ENCODE measurements at places on chromosomes 4 and X.

- no peak for DNase-seq
These were observed 1320.1 kb downstream of the RPA4 start for GRCh38 chrX:98203800-98204199.

GRCh38 chr4:52317981-52318380, 266.9 kb downstream of the SPATA18 start:
- DNase-seq = no peak

- no peak for DNase-seq
These were observed 79.4 kb downstream of the SLC10A6 start for GRCh38 chr4:86769794-86770193.

- no peak for DNase-seq
These were observed 72.1 kb upstream of the FAM241A start for GRCh38 chr4:112073181-112073580.

DNA sequence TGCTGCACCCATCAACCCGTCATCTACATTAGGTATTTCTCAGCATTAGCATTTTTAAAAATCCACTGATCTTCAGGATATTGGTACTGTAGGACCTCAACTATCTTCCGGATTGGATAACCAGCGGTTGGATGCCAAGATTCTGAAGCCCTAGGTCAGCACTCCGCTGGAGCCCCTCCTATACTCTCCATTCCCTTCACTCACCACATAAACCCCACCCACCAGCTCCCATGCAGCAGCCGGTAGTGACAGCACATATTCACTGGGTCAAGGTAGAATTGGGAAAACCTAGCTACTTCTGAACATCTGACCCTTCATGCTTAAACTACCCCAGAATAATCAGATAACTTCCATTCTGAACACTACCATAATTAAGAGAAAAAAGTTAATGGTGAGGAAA, 134.9 kb downstream of the CORIN start:
- DNase-seq = no peak

DNA sequence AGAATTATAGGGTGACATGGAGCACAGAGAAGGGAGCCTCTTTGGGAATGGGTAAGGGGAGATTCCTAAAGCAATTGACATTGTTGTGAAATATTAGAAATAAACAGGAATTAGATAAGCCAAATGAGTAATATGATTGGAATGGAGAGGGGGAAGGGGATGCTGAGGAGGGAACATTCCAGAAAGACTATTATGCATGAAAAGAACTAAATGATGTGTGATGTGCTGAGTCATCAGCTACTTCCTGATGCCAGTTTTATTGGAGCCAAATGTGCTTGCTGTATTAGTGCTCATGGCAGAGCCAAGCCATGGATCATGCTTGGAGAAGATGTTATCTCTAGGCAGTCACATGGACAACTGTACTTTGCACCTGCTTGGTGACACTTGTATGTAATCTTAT, 189.0 kb upstream of the HCCS start:
- no peak for DNase-seq

- no peak for DNase-seq
These were observed 169.9 kb downstream of the CPE start for GRCh38 chr4:165548702-165549101.

DNA sequence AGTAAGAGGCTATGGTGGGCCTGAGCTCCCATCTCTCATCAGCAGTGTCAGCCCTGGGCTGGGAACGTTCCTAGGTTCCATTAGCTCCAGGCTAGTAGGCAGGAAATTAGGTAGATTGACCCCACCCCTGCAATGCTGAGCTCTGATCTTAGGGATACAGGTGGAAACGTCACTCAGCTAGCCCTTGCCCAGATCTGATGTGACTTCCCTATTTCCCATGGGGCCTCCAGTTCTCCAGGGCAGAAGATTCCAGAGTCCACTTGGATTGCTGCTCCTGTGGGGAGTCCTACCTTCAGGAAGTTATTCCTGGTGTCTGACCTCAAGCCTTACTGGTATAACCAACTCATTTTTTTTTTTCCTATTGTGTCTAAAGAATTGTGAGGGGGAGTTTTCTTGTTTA, 81.1 kb downstream of the EFNB1 start:
- no peak for DNase-seq

- DNase-seq = peak; percentile 23
These were observed 958 bp upstream of the UGT2B7 start for GRCh38 chr4:69095301-69095731.

DNA sequence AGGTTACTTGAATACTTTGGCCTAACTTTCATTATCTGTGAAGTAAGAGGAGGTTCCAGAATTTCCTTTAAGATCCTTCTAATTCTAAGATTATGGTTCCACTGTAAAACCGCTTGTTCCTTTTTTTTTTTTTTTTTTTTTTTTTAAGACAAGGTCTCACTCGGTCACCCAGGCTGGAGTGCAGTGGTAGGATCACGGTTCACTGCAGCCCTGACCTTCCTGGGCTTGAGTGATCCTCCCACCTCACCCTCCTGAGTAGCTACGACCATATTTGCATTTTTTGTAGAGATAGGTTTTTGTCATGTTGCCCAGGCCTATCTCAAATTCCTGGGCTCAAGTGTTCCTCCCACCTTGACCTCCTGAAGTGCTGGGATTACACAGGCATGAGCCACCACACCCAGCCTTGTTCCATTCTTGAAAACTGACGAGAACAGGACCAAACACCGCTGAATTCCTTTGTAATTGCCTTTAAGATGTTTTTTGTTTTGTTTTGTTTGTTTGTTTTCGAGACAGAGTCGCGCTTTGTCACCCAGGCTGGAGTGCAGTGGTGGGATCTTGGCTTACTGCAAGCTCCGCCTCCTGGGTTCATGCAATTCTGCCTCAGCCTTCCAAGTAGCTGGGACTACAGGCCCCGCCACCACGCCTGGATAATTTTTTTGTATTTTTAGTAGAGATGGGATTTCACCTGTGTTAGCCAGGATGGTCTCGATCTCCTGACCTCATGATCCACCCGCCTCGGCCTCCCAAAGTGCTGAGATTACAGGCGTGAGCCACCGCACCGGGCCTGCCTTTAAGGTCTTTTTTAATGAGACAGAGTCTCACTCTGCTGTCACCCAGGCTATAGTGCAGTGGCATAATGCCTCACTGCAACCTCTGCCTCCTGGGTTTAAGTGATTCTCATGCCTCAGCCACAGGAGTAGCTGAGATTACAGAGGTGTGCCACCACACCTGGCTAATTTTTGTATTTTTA, 6.8 kb downstream of the PDS5A start:
- DNase-seq = peak; percentile 52

GRCh38 chrX:134431894-134432293, 28.1 kb upstream of the HPRT1 start:
- peak; percentile 66 for DNase-seq

DNA sequence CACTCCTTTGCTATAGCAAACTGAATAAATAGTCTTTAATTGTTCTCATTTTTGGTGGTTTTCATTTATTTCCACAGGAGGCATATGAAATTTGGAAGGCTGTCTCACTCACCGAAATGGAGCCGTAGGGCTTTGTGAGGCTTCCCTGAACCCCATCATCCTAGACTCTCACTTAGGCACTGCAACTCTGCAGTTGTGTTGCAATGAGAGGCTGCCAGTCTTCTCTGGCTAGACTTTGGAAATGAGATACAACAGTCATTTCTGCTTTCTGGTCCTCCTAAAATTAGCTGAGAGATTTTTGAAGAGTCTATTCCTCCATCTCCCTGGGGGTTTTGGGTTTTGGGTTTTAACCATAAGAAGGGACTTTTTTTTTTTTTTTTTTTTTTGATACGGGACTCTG, 146.5 kb downstream of the SH3BGRL start:
- DNase-seq = no peak

DNA sequence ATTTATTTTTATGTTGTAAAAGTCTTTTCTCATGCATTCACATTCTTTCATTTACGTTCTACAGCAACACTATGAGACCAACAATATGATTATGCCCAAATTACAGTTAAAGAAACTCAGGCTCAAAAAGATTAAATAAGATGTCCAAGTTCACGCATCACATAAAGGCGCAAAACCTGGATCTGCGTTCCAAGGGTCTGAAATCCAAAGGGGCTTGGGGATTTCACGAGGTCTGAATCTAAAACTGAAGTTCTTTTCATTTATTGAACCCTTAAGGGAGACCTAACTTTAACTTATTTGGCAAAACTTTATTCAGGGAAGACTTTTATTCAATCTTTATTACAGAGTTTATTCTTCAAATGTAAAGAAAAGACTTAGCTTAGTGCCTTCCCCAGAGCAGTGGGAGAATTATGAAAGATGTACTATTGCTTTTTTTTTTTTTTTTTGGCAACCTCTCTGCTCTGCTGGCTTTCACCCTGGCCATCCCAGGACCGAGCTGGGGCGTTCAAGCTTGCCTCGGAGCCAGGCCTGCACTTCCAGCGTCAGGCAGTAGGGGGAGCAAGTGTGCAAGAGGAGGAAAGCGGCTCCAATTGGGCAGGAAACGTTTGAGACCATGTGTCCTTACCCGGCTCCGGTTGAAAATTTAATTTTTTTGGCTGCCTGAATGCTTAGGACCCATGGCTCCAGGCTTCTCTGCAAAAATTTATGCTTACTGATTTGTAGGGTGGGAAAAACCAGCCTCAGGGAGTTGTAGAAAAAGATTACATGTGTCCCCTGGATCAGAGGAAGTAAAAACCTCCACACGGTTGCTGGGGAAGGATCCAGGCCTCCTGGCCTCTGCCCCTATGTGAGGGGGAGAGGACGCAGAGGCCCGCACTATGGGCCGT, 344.3 kb upstream of the KLF3 start:
- peak; percentile 96 for DNase-seq

- no peak for DNase-seq
These were observed 367.8 kb upstream of the SLC7A11 start for GRCh38 chr4:138609943-138610350.

DNA sequence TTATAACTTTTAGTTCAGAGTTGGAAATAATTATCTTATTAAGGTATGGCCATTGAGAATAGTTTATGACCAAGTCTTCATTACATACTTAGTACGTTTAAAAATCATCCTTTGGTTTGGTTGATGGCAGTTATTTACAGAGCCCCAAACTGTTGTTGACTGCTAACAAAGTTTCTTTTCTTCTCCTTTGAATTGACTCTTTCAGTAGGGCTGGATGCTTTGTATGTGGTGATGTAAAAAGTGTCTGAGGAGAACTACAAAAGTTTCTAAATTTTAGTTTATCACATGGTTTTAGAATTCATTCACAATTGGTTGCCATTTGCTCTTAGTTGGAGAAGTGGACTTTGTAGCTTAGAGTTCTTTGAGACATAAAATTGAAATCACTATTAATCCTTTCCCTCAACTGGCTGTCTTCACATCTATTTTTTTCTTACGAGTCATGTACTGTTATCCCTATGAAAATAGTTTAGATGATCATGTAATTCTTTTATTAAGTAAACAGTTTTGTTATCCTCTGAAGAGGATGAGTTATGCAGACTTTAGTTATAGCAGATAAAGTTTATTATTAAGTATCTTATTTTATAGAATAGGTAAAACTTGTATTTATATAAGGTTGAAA, 14.8 kb downstream of the PTPN13 start:
- no peak for DNase-seq

GRCh38 chr4:104493081-104493831, 1.4 kb downstream of the CXXC4 start:
- DNase-seq = no peak

GRCh38 chr4:140172960-140173359, 19.0 kb upstream of the MAML3 start:
- DNase-seq = no peak

- no peak for DNase-seq
These were observed 32.1 kb upstream of the VEGFC start for GRCh38 chr4:176824645-176825366.

GRCh38 chr4:110622841-110623717, at the start of gene PITX2:
PITX2 (minus strand) TSS chr4:110623077; CDS start chr4:110622460, 617 bp downstream.
- DNase-seq = peak; percentile 41

GRCh38 chr4:145058256-145058655, 39.7 kb downstream of the ANAPC10 start:
- no peak for DNase-seq

GRCh38 chr4:8391972-8392371, 48.6 kb downstream of the ACOX3 start:
- DNase-seq = peak; percentile 35

- no peak for DNase-seq
These were observed 11.8 kb upstream of the TIMM8A start for GRCh38 chrX:101360390-101360789.

- DNase-seq = no peak
These were observed 784 bp downstream of the MAP7D3 start for GRCh38 chrX:136250191-136251040.

DNA sequence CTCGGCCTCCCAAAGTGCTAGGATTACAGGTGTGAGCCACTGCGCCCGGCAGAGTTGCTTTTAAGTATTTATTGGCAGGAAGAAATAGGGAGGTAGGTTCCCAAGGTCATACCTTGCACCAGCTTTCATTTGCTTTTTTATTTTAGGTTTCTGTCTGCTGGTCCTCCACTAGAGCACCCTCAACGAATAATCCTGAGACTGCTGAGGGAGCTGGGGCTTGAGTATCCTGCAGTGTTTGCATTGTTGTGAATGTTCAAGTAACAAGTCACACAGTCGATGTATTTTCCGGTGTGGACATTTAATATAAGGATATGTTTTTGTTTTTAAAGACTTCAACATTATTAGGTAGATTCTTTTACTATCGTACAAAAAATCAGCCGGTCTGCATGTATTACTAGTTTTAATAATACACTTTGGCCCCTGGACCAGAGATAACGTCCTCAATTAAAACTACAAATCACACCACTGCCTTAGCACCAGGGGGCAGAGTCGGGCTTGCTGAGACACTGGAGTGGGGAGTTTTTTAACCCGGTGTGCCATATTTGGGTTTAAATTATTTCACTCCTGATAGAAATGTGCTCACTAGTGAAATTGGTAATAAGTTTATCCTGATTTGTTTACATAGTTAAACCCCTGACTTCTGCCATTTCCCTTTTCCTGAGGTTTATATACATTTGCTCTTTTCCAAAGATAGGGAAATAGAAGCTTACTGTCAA, 11.6 kb downstream of the SMIM20 start:
- DNase-seq = peak; percentile 65

DNA sequence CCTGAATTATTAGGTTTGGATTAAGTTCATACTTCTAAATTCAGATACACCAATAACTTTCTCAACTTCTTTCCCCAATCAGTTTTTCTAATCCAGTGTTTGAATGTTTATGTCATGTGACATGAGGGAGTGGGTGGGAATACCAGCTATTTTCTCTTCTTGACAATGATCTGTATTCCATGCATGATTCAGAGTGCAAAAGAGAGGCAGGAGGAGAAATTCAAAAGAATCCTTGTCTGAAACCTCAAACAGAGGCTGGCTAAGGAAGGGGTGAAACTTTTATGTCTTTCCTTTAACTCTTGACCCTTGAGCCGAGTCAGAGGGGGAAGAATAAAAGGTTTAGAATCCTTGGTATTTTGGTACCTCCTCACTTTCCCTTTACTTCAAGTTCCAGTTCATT, 544.7 kb downstream of the SPRY1 start:
- no peak for DNase-seq

- no peak for DNase-seq
These were observed 429.6 kb downstream of the RAB28 start for GRCh38 chr4:13054420-13054970.

- no peak for DNase-seq
These were observed 34.5 kb downstream of the NSG1 start for GRCh38 chr4:4421356-4421755.

All from suppressor macrophage treated with lipopolysaccharide for 4 hours (primary cell).